Motor neuron (in vitro differentiated cells): ENCODE measurements at places on chromosomes 3 and 15.

- no peak for ATAC-seq
Observed at GRCh38 chr3:142489572-142490323, 41.9 kb upstream of the XRN1 start.

DNA sequence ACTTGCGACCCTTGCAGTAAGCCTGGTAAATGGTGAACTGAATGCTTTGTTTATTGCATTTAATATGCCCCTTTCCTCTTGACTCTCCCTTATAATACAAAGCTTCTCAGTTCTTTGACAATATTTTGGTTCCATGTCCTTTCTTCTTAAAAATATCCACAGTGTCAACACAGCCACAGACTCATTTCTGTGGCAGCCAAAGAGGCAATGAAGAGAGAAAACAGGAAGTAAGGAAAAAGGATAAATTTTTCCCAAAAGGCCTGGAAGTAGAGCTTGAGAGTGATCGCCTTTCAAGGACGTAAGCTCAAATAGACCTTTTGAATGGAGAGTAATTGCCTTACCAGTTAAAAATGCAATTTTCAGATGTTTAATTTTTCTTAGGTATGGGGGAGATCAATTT, 59.4 kb downstream of the PEX5L start:
- ATAC-seq = no peak

DNA sequence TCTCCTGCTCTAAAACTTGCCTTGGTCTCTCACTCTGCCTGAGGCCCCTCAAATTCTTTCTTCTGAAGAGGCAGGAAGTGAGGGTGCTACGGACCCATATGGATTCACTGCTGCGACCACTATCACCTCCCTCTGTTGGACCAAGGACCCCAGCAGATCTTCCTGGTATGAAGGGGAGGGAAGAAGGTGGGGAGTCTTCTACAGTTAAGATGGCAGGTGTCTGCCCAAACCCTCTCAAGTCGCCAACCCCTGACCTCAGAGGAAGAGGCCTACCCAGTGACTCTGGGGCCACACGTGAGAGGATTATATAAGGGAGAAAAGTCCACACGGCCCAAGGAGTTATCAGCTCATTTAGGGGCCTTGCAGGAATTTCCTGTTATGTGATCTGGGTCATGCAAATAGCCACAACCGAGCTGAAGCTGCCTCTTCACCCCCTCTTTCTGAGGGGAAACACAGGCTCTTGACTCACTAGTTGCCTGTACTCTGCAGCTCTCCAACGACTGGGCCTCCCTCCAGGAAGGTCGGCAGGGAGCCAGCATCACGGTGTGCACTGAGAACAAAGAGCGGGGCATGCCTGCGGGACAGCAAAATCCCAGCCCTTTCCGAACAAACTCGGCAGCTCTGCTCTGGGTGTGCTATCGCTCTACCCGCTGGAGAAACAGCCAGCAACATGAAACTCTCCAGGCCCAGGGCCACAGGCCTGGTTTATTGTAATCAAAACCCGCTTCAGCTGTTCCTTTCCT, 116.0 kb downstream of the XXYLT1 start:
- ATAC-seq = peak; percentile 22

DNA sequence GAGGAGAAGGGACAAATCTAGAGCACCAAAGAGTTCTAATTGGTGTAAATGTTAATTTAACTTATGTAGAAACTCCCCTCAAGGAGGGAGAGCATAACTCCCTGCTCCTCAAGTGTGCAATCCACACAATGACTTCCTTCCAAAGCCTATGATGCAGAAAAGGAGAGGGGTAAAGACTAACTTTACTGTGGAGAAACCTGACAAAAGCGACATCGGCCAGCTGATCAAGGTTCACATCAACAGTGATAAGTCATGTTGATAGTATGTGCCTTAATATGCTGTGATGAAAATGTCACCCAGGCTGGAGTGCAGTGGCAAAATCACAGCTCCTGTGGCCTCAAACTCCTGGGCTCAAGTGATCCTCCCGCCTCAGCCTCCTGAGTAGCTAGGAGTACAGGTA, 76.5 kb downstream of the TFDP2 start:
- ATAC-seq = no peak

DNA sequence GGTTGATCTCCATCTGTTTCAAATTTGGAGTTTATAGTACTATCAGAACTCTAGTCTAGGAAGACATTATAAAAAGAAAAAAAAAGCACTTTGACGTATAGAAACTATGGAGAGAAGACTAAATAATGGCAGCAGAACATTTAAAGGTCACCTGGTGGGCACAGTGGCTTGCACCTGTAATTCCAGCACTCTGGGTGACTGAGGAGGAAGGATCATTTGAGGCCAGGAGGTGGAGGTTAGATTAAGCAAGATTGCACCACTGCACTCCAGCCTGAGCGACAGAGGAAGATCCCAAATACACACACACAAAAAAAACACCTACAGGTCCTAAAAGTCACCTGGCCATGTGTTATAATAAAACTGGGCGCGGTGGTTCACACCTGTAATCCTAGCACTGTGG, 13.8 kb downstream of the SIN3A start:
- ATAC-seq = no peak

DNA sequence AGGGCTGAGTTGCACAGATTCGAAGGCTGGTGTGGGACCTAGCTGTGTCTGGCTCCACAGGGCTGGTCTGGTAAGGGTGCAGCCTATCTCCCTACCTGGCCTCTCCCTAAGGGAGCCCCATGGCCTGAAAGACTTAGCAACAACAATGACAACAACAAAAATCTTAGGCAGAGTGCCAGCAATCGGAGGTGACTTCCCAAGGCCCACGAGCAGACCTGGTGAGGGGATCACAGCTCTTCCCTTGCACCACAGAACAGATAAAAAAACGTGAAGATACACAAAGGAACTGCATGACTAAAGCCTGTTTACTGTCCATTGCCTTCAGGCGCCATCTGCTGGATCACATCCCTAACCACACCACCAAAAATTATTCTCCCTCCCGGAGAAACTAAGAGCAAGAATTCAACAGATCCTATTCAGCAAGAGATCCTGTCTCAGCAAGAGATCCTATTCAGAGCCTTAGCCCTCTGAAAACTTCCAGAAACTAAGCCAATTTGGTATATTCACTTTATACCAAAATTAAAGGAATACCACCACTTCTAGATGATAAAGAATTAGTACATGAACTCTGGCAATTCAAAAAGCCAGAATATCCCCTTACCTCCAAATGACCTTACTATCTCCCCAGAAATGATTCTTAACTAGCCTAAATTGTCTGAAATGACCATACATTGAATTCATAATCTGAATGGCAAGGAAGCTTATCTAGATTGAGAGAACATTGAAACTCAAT, 24.1 kb upstream of the OR5K4 start:
- ATAC-seq = peak; percentile 64

- ATAC-seq = no peak
Observed at GRCh38 chr3:33525232-33525631, 85.0 kb upstream of the UBP1 start.

GRCh38 chr3:33458446-33458845, 18.2 kb upstream of the UBP1 start:
- ATAC-seq = no peak

- ATAC-seq = no peak
Observed at GRCh38 chr15:59208613-59209249, 2.1 kb downstream of the LDHAL6B start.

DNA sequence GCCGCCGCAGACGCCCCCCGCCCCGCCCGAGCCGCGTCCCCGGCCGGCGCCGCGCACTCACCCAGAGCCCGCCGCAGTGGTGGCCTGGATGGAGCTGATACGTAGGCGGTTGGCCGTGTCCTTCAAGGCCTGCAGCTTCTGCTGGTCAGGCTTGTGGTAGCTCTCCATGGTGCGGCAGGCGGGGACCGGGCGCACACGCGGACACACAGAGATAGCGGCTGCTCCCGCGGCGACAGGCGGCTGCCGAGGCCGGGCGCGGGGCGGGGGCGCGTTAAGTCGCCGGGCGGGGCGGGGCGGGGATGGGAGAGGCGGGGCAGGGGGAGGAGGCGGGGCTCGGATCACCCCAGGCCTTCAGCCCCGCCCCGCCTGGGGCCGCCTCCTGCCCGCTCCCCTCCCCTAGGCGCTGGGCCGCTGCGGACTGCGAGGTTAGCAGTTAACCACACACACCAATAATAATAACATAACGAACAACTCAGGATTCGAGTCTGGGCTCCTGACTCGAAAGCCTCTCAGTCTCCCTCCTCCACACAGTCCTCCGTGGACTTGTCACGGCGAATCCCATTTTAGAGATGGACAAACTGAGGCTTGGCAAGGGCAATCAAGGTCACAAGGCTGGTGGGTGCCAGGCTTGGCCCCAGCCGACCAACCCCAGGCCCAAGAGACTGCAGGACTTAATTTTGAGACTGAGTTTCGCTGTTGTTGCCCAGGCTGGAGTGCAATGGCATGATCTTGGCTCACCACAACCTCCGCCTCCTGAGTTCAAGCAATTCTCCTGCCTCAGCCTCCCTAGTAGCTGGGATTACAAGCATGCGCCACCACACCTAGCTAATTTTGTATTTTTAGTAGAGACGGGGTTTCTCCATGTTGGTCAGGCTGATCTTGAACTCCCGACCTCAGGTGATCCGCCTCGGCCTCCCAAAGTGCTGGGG, at the start of gene TKT:
TKT (minus strand) TSS at position 248 of the 929 bp plus-strand sequence; CDS start at position 168, 80 bp downstream.
- ATAC-seq = peak; percentile 70

GRCh38 chr3:169966951-169967915, 626 bp downstream of the SEC62 start:
- ATAC-seq = peak; percentile 77

DNA sequence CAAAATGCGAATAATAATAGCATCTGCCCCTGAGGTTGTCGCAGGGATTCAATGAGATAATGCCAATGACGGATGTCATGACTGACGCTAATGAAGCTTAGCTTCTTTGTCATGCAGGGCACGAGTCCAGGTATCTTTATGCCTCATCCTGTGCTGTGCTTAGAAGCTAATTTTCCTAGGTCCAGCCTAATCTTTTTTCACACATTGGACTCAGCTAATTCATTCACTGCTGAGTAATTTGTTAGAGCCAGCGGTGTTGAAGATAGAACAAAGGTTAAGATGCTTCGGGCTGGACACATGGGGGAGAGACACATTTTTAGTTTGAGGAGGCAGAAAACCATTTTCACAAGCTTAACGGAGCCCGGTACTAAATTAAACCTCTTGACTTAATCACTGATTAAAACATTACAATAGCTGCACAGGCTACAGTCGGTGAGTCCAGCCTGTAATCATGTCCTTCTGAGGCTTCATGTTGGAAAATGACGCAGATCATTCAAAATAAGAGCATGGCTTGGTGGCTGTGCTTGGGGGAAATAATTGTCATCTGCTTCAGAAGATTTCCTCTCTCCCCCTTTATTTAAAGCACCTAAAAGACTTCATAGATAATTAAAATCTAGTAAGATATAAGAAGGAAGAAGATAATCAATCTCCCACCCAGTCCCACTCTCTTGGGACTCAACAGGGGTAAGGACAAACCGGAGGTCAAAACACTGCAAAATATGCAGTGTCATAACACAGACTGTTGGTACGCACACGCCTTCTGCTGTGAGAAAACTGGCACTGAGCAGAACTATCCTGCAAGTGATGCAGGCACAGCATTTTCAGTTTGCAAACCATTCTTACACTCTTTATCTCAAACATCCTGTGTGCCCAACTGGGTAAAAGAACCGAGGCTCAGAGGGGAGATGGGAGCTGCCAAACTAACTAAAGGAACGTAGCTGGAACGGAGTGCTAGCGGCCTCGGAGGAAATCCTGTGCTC, 3.3 kb upstream of the CCDC174 start:
- no peak for ATAC-seq

- no peak for ATAC-seq
Observed at GRCh38 chr3:76490064-76490463, 549.8 kb upstream of the ROBO2 start.

DNA sequence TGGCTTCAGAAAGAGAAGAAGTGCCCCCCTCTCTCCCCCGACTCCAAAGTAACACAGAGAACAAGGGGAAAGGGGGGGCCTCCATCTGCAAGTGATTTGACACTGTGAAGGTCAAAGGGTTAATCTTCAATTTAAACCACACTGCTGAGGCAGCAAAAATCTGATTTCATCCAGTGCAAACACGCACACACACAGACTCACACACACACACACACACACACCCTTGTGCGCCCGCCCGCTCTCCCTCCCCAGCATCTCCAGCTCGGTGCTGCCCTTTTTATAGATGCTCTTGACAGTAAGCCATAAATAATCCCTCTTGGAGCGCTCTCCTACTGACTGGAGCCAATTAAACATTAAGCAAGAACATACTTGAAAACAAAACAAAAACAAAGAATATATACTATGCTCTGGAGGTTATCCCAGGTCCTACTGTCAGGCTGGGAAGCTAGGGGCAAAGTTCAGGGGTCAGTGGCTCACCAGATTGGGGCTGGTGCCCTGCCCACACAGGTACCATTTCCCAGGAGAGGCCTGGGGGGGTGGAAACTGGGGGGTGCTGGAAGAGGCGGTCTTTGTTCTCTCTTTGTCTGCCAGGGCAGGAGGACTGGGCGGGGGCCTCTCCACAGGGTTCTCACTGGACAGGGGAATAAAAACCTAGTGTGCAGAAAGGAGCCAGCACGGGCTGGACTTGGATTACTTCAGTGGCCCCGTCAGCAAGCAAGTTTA, 16.3 kb downstream of the BMF start:
- peak; percentile 67 for ATAC-seq

- ATAC-seq = no peak
Observed at GRCh38 chr15:47753591-47753990, 36.3 kb downstream of the SEMA6D start.

- ATAC-seq = peak; percentile 88
Observed at GRCh38 chr3:182500289-182500688, 293.0 kb upstream of the ATP11B start.

GRCh38 chr3:46662771-46663551, 30.5 kb downstream of the ALS2CL start:
- peak; percentile 60 for ATAC-seq

DNA sequence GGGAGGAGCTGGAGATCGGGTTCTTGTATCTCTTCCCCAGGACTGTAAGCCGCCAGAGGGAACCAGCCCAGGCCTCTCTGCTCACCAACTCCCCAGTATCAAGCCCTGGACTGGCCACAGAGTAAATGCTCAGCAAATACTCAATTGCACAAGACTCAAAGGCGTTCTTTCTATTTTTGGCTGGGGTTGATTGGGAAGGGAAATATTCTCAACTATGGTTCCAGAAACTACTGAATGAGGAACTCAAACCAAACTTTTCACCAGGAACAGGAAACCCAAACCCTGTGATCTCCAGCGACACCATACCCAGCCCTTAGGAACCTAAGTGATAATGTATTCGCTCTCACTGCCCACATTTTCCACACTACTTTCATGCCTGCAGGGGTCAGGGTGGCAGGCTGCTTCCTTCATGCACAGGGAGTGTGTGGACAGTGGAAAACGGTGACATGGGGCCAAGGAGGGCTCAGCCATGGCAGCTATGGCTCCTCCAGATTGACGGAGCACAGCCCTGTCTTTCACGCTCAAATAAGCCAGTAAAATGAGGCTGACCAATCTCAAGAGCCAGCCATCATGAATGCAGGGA, 124.7 kb upstream of the RAD18 start:
- peak; percentile 17 for ATAC-seq

DNA sequence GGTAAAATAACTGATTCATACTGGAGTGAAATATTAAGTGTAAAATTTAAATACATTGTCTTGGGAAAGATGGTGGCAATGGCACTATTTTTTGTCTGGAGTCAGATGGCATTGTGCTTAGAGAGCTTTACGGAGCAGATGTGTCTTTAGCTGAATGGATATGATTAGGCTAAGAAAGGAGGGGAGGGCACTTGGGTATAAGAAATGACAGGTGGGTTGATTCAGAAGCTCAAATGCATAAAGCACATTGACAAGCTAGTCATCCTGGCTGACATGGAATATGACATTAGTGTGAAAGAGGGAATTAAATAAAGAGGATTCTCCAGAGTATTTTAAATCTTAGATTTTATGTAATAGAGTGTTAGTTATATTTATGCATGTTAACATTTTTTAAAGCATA, 570.1 kb upstream of the CBLB start:
- no peak for ATAC-seq
